ENCODE measurements at places on chromosomes 11 and 22.

GRCh38 chr11:25441421-25441820, 890.5 kb upstream of the ANO3 start:
- DNase-seq: no peak

DNA sequence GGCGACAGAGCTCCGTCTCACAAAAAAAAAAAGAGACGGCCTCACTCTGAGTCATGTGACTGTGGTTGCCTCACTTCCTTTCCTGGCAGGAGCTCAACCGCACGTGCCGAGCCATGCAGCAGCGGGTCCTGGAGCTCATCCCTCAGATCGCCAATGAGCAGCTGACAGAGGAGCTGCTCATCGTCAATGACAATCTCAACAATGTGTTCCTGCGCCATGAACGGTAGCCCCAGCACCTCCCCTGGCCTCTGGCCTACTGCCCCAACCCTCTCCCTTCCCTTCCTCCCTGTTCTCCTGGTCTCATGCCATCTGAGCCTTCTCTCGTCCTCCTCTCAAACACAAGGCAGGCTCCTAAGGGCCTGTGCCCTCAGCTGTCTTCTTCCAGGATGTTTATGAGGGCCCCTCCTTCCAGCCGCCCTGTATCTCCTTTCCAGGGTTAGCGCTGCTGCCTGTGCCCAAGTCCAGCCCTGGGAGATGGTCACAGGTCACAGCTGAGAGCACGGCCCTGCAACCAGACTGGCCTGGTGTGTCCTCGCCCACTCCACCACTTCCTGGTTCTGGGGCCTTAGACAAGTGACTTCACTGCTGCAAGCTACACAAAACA, 30.7 kb downstream of the TOM1 start:
- DNase-seq: no peak

DNA sequence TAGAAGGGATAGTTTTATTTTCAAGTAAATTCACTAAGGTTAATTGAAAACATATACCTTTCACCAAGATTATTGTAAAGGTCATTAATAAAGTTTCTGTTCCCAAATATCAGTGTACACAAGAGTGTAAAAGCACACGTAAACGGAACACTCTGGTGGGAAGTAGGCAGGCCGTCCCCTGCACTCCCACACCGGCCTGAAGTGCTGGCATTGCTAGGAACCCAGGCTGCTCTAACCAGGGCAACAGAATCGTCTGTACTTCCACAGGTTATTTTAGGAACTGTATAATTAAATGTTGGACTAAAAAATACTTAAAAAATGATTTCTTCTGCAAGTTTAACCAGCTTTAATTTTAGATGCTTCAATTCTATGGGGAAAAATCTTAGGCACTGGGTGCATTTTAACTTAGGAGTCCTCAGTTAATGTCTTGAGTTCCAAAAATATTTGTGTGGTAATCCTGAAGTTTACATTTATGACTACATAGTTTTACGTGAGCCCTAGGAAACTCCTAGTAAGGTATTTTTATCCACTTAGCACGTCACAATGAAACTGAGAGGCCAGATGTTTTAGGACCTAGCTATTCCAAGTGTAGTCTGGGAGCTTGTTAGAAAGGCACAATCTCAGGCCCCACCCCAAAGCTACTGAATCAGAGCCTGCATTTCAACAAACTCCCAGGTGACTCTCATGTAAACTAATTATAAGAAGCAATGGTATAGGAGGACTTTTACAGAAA, 31.2 kb downstream of the KMT5B start:
- no peak for DNase-seq

DNA sequence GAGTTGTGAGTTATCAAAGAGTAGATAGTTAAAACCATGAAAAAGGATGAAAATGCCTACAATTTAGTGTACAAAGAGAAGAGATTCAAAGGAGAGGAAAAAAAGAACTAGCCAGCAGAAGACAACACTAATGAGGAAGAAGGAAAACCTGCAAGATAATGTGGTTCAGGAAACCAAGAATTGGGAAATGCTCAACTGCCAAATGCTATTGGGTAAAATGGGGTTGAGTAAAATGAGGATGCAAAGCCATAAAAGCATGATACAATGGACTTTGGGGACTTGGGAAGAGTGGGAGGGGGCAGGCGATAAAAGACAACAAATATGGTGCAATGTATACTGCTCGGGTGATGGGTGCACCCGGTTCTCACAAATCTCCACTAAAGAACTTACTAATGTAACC, 7.6 kb upstream of the OR52K2 start:
- DNase-seq: no peak

- DNase-seq: no peak
These were observed 18.8 kb downstream of the GRAMD1B start for GRCh38 chr11:123448823-123449222.

- no peak for DNase-seq
These were observed 489 bp downstream of the NUP98 start for GRCh38 chr11:3796801-3797328.

DNA sequence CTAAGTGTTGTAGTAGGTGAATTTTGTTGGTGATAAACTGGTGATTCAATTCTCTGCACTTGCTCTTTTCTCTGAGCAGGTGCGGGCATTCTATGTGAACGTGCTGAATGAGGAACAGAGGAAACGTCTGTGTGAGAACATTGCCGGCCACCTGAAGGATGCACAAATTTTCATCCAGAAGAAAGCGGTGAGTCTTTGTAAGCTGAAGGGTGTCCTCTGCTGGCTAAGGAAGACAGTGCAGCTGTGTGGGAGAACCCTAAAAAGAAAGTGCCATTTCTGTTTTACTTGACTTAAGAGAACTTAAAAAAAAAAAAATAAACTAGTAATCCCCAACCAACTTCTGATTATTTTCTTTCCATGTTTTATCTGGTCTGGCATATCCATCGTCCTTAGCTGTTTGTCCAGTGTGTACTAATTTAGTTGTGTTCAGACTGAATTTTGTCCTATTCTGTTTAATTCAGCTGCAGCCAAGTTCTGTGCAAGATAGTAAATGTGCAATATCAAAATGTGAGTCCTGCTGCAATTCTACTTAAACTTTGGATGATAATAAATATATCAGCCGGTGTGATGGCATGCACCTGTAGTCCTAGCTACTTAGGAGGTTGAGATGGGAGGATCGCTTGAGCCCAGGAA, 29.6 kb downstream of the CAT start:
- DNase-seq: no peak

- DNase-seq: no peak
These were observed 7.6 kb upstream of the CCKBR start for GRCh38 chr11:6251990-6252473.

- no peak for DNase-seq
These were observed 213.1 kb upstream of the ZBED5 start for GRCh38 chr11:11070976-11071375.

GRCh38 chr11:69854713-69855112, 35.5 kb upstream of the FGF3 start:
- DNase-seq: no peak

- DNase-seq: no peak
These were observed 50.4 kb upstream of the C11orf87 start for GRCh38 chr11:109371444-109372176.

DNA sequence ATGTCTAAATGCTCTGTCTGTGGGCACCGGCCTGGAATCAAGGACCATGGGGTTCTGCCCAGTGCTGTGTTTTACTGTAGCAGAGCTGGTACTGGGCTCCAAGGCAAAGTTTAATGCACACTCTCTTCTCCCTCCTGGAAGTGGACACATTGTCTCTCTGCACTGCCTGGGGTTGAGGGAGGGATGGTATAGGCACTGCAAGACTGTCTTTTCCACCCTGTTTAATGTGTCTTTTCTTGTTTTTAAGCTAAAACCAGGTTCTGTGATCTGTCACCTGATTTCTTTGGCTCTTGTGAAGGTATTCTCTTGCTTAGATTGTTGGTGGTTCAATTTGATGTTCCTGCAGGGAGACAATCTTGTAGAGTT, 109.3 kb upstream of the SERPIND1 start:
- DNase-seq: no peak

- no peak for DNase-seq
These were observed 220.5 kb upstream of the CADM1 start for GRCh38 chr11:115724666-115725065.

DNA sequence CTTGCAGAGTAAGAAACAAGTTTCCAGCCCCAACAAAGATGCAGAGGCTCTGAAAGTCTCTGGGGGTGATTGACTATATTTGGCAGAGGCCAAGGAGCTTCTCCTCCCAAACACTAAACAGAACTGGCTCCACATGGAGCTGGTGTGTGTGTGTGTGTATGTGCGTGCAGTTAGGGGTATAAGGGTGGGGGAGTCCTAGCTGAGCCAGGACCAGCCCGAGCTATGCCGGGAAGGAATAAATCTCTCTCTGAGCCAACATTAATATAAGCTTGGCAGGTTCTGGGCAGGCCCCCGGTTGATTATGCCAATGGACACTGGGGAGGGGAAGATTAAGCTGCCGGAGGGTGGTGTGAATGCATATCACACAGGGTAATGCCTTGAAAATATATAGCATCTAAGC, 324.2 kb downstream of the MIAT start:
- no peak for DNase-seq

DNA sequence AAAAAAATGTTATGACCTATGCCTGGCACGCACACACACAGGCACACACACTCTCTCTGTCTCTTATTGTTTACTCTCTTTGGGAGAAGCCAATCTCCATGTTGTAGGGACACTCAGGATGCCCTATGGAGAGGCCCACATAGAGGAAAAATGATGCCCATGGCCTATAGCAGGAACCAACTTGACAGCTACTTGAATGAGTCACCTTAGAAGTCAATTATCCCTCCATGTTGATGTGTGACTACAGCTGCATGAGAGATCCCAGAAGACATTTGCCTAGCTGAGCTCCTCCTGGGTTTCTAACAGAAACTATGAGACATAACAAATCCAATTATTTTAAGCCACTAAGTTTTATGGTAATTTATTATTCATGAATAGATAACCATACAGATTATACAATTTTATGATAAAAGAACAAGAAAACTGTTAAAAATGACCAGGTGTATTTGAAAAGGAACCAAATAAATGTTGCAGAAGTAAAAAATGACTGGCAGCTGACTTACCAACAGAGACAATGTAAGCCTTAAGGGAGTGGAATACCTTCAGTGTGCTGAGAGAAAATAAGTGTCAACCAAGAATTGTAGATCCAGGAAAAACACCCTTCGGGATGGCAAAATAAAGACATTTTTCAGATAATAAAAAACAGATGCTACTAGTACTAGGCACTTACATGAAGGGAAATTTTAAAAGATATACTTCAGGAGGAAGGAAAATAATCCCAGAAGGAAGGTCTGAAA, 403.7 kb upstream of the SYN3 start:
- no peak for DNase-seq

DNA sequence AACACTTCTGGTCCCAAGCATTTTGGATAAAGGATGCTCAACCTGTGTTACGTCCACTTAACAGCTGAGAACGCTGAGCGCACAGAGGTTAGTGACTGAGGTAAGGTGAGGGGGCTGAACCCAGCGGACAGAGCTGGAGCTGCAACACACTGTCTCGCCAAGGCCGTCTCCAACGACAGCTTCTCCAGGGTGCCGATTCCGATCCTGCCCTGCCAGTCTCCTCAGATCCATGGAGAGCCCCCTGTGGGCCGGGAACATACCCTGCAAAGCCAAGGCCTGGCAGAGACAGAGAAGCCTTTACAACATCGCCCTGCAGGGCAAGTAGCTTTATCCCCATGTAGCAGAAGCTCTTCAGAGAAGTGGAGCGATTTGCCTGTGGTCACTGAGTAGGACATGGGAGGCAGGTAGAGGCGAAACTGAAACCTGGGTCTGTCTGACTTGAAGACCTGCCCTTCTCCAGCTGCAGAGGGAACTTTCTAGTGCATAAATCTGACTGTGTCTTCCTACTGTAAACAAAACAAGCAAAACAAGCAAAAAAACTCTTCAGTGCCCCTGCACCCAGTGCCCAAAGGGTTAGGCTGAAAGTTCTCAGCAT, 72.8 kb downstream of the SCUBE1 start:
- no peak for DNase-seq

- DNase-seq: no peak
These were observed 44.4 kb downstream of the INSC start for GRCh38 chr11:15159085-15159484.

DNA sequence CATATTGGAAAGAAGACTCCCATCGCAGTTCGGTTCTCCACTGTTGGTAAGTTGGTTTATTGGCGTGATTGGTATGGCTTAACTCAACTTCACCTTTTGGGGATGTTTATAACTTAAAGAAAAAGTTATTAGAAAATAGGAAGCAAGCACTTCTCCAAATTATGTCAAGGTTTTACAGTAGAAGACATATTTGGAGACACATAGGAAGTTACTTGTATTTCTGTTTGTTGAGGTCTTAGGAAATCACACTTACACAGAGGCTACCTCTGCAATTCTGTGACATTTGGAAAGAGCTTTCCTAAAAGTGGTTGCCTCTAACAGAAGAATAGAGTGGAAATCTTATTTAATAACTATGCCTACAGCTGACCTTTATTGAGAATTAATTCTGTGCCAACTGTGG, 12.3 kb downstream of the CAT start:
- DNase-seq: no peak

DNA sequence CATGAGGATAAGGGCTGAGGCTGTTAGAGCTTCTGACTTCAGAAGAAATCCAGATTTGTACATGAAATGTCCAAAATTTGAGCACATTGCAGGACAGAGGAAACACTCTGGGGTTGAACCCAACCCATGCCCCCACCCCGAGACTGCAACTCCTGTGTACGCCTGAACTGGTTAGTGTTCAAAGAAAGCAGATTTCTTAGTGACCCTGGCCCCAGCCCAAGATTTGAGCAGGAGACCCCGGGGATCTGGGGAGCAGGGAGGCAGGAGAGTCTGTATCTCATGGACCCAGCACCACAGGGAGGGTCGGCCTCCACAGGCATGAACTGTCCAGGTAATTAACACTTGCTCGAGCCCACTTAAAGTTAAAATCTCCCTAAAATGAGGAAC, 69.3 kb upstream of the WNT7B start:
- DNase-seq: no peak

DNA sequence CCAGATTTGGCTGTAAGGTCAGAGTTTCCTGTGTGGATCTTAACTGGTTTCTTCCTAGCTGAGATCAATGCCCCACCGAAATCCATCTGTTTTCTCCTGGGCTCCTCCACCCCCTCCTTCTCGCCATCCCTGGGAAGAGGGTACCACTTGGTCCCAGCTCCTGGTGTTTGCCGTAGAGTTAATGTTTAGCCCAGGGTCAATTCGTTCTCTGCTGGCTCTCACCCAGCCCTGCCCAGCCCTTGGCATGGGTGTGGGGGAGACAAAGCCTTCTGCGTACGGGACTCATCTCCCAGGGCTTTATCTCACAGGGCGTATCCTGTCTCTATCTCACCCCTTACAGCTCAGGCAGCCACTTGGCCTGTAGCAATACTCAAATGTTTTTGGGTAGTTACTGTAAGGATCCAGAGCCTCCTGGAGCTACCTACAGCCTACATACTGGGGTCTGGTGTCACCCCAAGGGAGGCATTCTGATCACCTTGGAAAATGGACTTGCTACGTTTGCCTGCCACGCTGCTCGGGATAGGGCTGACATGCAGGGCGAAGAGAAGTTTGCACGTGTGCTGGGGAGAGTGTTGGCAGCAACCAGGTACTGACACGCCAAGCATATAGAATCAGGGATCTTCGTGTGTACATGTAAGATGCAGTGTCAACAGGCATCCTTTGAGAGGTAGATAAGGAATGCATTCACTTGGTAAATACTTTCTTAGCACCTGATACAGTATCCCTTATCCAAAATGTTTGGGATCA, 66.1 kb downstream of the SCN3B start:
- no peak for DNase-seq

GRCh38 chr11:116422956-116423600, 349.7 kb downstream of the BUD13 start:
- no peak for DNase-seq

GRCh38 chr11:69682681-69683326, 7.7 kb upstream of the LTO1 start:
- no peak for DNase-seq

Measured in globus pallidus (tissue), 1 donor.